Motor neuron (in vitro differentiated cells): ENCODE measurements at places on chromosomes 4 and X. TPM values are rescaled to one million over a fixed set of nuclear protein-coding genes. Genes with fewer than 3 reads are reported as not detected.

The UGT2B15 gene
- not detected in 2 replicates for total RNA-seq

- ATAC-seq: no peak
Observed at GRCh38 chrX:13520936-13521335, 48.5 kb upstream of the EGFL6 start.

DNA sequence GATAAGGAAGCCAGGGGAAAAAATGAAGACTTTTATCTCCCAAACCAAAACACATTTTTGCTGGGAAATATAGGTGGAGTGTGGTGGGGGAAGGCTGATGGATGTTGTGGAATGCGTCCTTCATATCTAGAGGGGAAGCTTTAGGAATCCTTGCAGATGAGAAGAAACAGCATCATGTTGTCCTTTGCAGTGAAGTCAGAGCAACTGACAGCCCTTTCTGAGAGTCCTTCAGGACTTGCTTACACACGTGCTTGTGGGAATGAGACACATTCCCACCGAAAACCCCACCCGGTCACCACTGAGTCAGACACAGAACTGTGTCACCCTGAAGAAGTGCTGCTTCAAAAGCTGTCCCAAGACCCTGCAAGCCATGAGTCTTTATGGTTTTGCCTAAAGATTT, 81.5 kb downstream of the SHROOM2 start:
- no peak for ATAC-seq

DNA sequence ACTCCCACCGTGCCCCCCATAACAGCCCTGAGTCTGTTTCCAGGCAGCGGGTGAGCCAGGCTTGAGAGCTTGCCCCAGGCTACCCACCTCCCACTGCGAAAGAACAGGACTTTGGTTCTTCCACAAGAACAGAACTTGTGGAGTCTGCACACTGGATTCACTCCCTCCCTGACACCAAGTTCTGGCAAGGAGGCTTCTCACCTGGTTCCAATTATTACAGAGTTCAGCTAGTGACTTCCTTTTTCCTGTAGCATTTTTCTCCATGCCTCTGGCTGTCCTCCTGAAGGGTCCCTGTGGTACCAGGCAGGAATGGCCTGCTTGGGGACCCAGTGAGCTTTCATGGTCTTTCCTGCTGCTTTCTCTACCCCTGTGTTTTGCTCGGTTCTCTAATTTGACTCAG, 208.6 kb upstream of the SFRP2 start:
- ATAC-seq: no peak
